Effector memory CD4-positive, alpha-beta T cell (primary cell): ENCODE measurements at places on chromosomes 13 and 19.

- DNase-seq: no peak
These were observed 53.9 kb downstream of the TM9SF2 start for GRCh38 chr13:99555149-99555548.

GRCh38 chr19:21677696-21678418, 89.5 kb downstream of the ZNF100 start:
- no peak for DNase-seq

GRCh38 chr19:5314012-5314906, 26.4 kb downstream of the PTPRS start:
- no peak for DNase-seq

GRCh38 chr19:18533058-18533457, 10.3 kb downstream of the FKBP8 start:
- DNase-seq: no peak

DNA sequence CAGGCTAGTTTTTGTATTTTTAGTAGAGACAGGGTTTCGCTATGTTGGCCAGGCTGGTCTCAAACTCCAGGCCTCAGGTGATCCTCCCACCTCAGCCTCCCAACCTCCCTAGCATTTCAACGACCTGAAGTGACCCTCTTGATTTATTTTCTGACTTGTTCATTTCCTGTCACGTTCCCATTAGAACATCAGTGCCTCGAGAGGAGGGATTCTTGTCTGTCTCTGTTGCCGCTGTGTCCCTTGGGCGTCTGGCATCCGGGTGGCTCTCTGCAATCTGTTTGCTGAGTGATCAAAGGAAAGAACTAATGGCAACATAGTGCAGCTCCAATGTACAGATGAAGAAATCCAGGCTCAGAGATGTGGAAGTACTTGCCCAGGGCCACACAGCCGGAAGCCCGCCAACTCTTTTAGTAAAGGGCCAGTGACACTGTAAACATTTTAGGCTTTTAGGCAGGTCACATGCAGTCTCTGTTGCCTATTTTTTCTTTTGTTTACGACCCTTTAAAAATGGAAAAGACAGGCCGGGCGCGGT, 47.5 kb downstream of the NFIC start:
- DNase-seq: no peak
